ENCODE measurements at places on chromosomes 11 and 22.

DNA sequence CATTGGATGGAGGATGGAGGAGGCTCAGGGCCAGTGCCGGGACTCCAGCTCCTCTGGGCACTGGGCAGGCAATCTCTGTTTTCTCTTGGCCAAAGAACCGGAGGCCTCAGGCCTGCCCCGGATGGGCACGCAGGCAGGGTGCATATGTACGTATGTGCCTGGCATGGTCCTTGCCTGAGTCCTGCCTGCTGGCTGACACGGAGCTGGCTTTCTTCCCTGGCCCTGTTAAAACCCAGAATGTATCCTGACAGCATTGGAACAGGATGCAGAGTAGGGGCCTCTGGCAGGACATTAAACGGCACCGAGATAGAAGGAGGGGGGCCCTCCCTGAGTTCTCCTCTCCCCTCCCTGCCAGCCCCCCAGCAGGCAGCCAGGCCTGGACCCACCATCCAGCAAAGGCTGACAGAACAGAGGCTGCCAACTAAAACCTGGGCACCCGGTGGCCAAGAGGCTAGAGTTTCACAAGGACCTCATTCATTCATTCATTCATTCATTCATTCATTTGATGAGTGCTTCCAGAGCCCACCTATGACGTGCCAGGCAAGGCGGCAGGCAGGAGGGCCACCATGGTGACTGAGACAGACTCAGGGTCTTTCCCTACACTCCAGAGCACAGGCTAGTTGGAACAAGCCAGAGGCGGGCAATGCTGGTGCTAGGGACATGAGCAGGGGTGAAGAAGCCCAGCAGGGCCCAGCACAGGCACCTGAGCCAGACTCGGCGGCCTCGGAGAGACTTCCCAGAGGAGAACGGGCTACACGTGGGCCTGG lies 28.8 kb downstream of the FLRT1 start:
- no peak for DNase-seq

DNA sequence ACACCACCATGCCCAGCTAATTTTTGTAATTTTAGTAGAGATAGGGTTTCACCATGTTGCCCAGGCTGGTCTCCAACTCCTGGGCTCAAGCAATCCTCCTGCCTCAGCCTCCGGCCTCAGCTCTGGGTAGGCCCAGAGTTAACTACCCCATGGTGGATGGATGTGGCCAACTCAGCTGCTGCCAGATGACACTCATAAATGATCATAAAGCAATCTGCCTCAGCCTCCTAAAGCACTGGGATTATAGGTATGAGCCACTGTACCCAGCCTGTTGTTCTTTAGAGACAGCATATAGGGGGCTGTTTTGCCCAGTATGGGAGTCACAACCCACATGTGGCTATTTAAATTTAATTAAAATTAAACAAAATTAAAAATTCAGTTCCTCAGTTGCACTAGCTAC lies 54.3 kb downstream of the LARGE1 start:
- DNase-seq: no peak

GRCh38 chr11:40287916-40288803 lies 1171.3 kb downstream of the LRRC4C start:
- DNase-seq: no peak

GRCh38 chr11:128941573-128942271 lies 949 bp downstream of the TP53AIP1 start:
- no peak for DNase-seq

GRCh38 chr11:80136991-80137390 lies 696.2 kb upstream of the TENM4 start:
- DNase-seq: no peak

Measured in LNCaP clone FGC (cell line).